ENCODE measurements at places on chromosomes 11 and 22.

GRCh38 chr11:128832121-128832497 lies 35.0 kb downstream of the KCNJ1 start:
- DNase-seq, result no peak

DNA sequence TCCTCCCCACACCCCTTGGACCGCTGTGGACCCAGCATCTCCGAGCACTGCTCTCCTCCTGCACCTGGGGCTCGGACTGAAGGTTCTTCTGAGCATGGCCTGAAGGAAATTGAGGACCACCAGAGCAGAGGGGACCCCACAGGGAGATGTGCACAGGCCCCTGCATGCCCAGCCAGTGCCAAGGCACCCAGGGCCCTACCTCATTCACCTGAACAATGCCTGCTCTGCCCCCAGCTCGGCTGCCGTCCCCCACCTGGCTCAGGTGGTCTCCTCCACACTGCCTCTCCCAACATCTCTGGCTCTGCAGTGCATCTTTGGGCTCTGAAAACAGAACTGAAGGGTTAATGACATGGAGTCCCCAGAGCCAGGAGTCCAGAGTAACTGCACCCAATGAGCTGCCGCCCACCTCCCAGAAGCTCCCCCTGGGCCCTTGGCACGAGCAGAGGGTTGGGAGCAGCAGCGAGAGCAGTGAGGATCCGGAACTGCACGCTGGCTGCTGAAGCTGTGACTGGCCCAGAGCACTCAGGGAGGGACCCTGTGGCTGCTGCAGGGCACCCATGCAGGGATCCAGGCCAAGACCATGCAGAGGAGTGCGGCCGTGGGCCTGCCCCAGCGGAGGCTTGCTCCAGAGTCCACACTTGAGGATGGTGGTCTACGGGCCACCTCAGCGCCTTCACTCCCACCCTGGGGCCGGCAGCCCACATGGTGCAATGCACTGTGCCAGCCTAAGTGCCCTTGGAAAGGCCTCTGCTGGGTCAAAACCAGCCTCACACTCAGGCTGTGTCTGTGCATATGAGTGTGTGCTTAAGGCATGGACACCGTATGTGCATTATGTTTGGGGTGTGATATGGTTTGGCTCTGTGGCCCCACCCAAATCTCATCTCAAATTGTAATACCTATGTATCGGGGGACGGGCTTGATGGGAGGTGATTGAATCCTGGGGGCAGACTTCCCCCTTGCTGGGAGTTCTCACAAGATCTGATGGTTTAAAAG lies 686.1 kb downstream of the TBC1D22A start:
- DNase-seq, result no peak

DNA sequence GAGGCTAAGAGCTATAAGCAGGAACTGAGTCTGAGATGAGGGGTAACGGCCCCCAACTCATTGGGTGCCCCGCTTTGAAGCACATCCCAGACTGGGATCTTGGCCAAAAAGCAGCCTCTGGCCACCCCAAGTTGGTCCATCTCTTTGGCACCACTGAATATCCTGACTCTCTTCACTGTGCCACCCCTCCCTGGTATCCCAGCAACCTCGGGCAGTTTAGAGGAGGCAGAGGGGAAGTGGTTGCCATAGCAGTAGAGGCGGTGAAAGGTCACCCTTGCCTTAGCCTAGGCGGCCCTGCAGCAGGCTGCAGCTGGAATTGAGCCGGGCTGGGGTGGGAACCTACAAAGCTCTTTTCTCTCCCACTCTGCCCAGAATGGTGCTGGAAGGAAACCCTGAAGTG lies 1.1 kb downstream of the PELI3 start:
- no peak for DNase-seq

GRCh38 chr11:57786436-57786835 lies 24.8 kb downstream of the CTNND1 start:
- no peak for DNase-seq

- no peak for DNase-seq
These were observed 15.0 kb downstream of the SYTL2 start for GRCh38 chr11:85795712-85796487.

DNA sequence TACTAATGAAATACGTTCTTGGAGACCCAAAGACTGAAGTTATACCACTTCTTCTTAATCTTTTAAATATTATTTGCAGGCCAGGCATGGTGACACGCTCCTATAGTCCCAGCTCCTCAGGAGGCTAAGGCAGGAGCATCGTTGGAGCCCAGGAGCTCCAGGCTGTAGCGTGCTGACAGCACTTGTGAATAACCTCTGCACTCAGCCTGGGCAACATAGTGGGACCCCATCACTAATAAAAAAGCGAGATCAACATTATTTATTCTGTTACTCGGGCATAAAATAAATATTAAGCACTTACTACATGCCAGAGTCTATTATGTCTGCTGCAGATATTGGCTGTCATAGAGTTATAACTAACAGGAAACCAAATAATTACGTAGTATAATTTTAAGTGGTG lies 720 bp upstream of the MED17 start:
- no peak for DNase-seq

DNA sequence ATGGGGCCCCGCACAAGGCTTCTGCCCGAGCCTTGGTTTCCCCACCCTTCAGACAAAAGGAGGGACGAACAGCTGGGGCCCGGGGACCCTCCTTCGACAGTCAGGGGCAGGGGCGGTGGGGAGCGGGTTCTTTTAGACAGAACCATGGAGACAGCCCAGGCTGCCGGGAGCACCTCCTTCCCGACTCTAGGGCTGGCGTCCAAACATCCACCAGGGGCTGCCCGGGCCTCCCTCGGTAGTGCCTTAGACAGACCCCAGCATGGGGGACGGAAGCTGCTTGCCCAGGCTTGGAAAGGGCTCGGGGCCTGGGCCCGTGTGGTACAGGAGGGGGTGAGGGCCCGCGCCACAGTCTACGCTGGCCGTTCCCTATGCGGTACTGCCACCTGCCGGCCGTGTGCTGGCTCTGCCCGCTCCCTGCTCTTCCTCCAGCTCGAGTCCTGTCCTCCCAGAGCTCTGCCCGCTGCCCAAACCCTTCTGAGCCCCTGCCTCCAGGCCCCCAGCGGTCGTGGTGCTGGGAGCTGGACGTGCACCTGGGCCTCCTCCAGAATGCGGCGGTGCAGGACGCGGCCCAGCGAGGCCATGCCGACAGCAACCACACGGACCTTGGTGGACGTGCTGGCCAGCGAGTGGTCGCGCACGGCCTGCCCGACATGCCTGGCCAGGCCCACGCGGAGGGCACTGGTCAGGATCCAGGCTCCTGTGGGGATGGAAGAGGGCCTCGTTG lies 20.1 kb downstream of the TSSC4 start:
- no peak for DNase-seq

DNA sequence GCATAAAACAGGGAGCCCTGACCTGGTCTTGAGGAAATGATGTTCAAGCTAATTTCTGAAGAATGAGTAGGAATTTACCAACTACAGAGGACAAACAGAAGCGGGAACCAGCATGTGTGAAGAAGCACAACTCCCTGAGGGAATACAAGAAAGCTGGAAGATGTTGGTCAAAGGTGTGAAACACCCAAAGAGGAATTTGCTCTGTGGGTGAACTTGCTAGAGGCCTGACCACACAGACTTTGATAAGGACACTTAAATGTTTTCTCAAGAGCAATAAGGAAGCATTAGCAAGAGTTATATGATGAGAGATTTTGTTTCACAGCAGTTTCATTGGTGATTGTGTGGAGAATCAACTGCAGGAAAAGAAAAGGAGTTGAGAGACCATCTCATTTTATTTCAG lies 17.6 kb downstream of the SLC5A12 start:
- DNase-seq, result no peak

- DNase-seq, result no peak
These were observed 27.4 kb upstream of the YPEL1 start for GRCh38 chr22:21762712-21763581.

DNA sequence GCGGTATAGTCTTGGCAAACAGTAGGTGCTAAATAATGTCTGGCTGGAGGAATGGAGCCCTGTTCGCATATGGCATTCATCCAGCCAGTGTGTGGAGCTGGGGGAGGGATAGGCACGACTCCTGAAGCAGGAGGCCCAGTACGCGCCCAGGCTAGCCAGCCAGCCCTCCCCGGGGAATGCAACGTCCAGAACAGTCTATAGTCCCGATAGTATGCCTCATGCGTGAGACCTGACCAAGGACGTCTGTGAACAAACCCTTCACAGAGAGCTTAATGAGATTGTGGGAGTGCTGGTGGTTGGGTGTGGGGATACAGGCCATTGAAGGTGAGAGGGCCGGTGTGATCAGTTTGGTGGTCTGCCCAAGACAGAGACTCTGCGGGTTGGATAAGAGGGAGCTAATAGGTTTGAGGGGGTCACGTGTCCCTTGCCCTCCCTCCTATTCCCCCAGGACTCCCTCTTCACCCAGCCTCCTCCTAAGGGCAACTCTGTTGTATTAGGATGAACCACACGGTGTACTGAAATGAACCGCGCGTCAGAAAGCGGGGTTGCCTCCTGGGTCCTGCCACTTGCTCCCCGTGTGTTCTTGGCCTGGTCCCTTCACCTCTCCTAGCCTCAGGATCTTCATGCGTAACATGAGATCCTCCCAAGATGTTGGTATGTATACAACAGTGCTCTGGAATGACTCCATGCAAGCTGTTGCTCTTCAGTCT lies 987 bp upstream of the GRIK4 start:
- no peak for DNase-seq

DNA sequence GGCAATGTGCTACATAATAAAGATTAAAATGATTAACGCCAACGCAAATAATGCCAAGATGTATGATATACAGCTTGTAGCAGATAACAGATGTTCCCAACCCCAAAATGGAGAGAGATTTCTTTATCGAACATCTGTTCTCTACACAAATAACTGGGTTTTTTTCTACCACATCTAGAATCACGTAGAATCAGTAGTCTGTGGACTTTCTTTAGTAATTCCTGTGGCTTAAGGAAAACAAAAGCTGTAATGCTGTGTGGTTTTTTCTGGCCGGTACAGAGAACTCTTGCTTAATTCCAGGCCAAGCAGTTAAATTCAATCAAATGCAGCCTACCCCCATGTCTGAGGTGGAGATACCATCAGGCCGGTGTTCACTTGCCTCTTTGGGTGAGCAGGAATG lies 303.4 kb downstream of the FAT3 start:
- no peak for DNase-seq

GRCh38 chr22:36658900-36659299 lies 44.7 kb downstream of the CACNG2 start:
- no peak for DNase-seq

DNA sequence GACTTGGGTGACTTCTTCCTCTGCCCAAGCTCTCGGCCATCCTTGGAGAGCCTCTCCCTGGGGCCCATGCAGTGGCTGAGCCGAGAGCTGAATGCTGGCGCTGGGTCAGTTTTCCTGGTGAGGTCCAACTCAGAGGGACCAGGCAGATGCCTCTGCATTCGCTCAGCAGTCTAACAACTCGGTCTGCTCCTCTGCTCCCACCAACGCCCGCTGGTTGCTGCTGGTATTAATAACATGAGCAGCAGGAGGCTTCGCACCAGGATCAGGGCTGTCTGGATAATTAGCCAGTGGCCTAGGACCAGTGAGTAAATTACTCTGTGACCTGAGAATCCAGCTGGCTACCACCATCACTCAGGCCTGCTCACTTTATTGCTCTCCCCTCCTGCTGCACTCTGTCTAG lies 77.7 kb upstream of the FAM181B start:
- DNase-seq, result no peak

DNA sequence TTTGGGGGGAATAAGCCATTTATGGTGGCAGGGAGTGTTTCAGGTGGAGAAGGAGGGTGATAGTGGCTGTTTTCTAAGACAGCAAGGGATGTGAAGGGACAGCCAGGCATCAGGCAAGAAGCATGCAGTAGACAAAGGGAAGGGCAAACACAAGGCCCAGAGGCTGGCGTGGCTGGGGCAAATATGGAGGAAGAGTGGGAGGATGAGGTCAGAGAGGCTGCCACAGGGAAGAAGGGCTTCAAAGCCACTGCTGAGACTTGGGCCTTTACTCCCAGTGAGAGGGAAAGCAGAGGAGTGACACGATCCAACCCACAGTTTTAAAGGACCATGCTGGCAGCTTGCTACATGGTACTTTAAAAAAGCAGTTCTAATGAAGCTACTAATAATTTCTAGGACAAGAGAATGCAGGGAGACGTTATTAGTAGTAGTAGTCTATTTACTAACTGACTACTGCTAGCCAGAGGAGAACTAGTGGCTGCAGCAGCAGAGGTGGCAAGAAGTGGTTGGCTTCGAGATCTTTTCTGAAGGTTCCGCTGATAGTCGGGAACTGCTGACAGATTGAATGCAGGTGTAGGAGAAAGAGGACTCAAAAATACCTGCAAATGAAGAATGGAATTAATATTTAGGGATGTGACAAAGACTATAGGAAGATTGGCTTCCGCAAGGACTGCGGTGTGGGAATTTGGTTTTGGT lies 13.7 kb downstream of the KMT5B start:
- no peak for DNase-seq

DNA sequence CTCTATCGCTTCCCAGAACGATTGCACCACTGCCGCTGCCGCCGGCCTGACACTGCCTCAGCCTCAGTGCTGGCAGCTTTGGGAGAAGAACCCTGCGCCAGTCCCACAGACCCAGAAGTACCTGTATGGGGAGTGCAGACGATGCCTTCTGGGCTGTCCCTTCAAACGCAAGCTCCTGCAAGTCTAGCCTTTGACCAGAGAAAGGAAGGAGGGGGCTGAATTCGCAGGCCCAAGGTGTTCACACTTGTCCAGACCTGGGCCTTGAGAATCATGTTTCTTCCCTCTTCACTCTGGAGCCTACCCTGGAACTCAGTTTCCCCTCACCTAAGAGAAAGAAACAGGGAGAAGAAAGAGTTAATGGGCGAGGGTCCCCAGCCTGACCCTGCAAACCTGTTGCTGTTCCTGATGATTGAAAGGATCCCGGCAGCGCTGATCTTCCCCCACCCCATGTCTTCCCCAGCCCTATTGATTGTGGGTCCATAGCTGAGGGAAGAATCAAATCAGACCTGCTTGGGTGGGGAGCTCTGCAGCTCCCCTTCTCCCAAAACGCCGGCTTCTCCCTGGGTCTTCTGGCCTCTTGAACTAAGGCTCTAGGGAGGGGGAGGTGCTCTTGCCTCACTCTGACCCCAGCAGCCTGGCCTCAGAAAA lies 786 bp upstream of the MCAM start:
- DNase-seq, result no peak

DNA sequence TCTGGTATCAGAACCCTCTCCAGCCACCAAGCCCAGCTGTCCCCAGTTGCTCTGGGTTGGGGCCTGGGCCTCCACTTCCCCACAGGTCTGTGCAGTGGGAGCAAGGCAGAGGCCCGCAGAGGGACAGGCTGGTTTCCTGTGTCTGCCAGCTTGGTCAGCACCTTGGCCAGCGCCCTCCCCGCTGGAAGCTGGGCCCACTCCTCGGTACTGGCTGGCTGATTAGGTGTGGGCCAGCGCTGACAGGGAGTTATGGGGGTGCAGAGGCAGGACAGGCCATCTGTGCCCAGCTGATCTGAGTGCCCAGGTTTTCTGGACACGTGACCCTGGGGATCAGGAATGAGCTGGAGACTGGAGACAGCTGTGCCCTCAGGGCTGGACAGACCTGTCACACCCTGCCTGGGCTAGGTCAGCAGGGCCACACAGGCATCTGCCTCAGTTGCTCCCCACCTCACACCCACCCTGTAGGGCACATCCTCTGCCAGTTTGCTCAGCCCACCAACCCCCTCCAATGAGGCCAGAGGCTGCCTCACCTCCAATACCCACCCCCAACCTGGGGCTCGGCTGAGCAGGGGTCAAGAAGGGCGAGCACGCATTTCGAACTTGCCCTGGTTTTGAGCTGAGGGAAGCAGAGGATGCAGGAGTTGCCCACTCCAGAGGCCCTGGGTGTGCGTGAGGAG lies 175.3 kb downstream of the IGLL1 start:
- DNase-seq, result no peak

Data from NCI-H187 treated with DMSO at 0.1 percent for 48 hours (cell line).